ENCODE measurements at places on chromosomes 3 and 15.

DNA sequence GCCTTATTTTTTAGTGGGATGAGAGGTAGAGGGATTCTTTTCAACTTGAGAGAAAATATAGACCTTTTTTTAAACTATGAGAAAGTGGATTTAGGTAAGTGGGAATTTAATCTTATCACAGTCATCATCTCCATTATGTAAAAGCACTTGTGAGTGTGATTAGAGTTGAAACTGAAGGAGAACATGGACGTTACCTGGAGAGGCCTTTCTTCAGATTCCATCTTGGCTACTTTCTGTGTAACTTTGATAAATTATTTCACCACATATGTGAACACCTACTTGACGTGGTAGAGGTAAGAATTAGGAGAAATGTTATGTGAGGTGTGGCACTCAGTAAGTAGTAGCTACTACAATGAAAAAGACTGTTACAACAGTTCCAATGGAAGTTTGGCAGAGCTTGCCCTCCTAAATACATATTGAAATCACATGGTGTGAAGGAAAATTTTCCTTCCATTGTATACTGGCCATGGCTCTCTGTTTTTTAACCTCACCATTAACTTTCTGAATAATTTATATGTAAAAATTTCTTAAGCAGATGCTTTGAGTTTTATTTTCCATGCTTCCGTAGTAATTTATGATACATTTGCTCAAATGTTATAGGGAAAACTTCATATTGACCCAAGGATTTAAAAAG is 193.3 kb downstream of the FNDC3B start:
- no peak for DNase-seq

GRCh38 chr15:71559098-71559497 is 251.3 kb upstream of the NR2E3 start:
- no peak for DNase-seq

DNA sequence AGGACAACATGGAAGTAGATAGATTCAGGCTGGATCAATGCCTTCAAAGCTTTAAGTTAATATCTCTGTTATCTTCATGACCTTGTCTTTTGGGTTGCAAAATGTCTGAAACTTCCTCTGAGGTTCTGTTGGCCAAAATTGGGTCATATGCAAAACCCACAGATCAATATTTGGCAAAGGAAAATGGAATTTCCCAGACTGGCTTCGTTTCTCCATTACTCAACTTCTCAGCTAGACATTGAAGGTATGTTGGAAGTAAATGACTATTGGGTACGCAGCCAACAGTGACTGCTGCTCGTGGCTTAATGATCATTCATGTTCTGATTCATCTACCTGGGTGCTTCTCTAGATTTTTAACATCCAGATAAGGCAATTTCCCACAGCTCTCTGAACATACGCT is 675.4 kb upstream of the SGO1 start:
- DNase-seq, result no peak

DNA sequence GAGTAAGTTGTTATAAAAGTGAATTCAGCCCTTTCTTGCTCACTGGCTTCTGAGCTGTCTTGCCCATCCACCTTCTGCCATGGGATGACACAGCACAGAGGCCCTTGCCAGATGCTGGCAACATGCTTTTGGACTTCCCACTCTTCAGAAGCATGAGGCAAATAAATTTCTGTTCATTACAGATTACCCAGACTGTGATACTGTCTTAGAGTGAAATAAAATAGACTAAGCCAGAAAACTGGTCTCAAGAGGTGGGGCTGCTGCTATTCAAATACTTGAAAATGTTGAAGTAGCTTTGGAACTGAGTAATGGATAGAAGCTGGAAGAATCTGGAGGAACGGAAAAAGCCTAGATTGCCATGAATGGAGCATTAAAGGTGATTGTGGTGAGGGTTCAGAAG is 170.4 kb downstream of the ZMAT3 start:
- DNase-seq, result no peak

DNA sequence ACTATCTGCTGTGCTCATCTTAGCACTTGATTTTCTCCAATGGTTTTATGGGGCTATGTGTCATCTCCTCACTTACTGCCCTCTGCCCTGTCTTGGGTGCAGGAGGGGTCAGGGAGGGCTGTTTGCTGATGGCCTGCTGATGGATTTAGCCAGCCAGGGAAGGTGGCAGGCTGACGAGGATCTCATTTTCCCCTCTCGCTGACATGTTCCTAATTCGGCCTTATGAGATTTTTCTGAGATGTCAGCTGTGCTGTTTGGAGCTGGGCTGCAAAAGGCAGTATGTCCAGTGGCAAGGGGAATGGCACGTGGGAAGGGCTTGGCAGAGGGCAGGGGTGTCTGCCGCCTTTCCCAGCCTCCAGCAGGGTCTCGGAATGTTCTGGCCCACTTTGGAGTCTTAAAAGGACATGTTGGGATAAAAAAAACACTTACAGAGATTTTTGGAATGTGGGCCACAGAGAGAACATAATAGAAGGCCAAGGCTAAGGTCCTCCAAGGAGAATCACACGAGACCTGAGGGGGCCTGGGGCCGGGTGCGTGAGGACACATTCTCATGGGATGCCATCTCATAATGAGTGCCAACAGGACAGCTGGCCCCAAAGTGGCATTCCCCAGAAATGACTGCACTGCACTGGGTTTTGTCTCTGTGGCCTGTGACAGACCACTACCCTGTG is 303.8 kb downstream of the TLE3 start:
- DNase-seq, result no peak

GRCh38 chr3:16665282-16665741 is 60.1 kb upstream of the DAZL start:
- DNase-seq, result no peak

DNA sequence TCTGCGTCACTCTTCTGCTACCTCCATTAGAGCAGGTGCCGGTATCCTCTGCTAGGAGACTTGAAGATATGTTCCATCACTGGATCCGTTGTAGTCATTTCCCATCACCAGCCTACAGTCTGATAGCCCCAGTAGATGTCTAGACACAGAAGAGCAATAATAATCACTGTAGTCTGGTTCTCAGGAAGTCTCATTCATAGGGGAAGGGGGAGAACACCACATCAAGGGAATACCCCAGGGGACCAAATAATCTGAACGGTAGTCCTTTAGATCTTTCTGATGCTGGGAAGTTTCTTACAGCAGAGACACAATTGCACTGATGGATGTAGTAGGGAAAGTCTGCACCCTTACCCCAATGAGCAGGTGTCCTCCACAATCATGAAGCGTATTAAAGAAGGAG is 595.0 kb downstream of the EPHA3 start:
- no peak for DNase-seq

GRCh38 chr3:8359133-8359532 is 142.5 kb upstream of the LMCD1 start:
- no peak for DNase-seq
